ENCODE measurements at places on chromosomes 16 and 17. TPM values are rescaled to one million over a fixed set of nuclear protein-coding genes. Genes with fewer than 3 reads are reported as not detected.
A peak's percentile ranks its signal among the peaks of the same experiment; 100 is the strongest.

RAMP2 gene
- 32.3 TPM for total RNA-seq

ACSM2A gene
- total RNA-seq: not detected

DNA sequence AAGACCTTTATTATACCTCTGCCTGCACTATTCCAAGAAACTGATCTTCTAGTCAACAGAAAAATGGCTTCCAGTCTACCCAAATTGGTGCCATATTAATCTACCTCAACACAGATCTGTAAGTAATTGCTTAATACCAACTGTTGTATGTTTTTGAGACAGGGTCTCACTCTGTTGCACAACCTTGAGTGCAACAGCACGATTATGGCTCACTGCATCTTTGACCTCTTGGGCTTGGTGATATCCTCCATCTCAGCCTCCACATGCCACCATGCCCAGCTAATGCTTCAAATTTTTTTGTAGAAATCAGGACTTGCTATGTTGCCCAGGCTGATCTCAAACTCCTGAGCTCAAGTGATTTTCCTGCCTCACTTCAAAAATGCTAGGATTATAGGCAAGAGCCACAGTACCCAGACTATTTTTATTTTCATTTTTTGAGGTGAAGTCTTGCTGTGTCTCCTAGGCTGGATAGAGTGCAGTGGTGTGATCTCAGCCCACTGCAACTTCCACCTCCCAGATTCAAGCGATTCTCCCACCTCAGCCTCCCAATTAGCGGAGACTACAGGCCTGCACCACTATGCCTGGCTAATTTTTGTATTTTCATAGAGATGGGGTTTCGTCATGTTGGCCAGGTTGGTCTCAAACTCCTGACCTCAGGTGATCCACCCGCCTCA is 14.4 kb downstream of the NUFIP2 start:
- no peaks in the 10 kb centered on the region for H3K27me3 ChIP-seq
- H3K4me3 ChIP-seq: no peak overlapping the region
- no peak overlapping the region for H3K27ac ChIP-seq
- DNase-seq: no peak

DNA sequence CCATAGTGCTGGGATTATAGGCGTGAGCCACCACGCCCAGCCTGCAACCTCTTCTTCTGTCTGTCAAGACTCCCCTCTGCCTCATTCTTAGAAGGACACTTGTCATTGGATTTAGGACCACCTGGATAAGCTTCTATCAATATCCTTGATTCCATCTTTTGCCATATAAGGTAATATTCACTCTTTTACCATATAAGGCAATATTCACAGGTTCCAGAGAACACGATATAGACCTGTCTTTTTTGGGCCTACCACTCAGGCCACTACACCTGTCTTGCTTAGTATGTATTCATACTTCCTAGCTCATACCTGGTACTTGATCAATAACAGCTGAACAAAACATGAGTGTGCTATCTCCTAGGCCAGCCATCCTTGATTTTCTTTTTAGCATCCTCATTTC is 149.2 kb upstream of the TOX3 start:
- H3K27ac ChIP-seq: no peak overlapping the region
- H3K36me3 ChIP-seq: no peaks in the 10 kb centered on the region
- no peak overlapping the region for H3K4me3 ChIP-seq
- H3K27me3 ChIP-seq: no peaks in the 10 kb centered on the region
- no peaks in the 10 kb centered on the region for H3K4me1 ChIP-seq

DNA sequence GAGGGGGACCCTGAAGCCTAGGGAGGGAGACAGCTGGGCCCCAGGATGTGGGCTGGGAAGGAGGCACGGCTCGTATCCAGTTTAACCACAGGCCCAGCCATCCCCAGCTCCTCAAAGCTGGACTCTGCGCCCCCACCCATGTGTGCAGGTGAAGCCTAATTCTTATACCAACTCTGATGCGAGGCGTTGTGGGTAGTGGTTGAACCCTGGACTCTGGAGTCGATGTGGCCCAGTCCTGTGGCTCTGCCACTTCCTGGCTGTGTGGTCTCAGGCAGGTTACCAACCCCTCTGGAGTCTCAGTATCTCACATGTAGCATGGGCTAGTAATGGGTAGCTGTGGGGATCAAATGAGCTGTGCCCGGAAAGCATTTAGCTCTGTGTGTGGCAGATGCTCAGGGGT is 60.4 kb upstream of the TOB1 start:
- H3K4me1 ChIP-seq: peaks cover 10% of the 10 kb centered on the region
- no peaks in the 10 kb centered on the region for H3K27me3 ChIP-seq
- H3K27ac ChIP-seq: no peak overlapping the region
- DNase-seq: no peak

GRCh38 chr17:2935632-2936031 is 127.8 kb downstream of the OR1D5 start:
- H3K36me3 ChIP-seq: no peaks in the 10 kb centered on the region
- H3K4me1 ChIP-seq: peaks cover 6% of the 10 kb centered on the region
- H3K27ac ChIP-seq: no peak overlapping the region

- no peak overlapping the region for H3K4me3 ChIP-seq
- H3K4me1 ChIP-seq: no peaks in the 10 kb centered on the region
- DNase-seq: no peak
Observed at GRCh38 chr17:39533891-39534290, 72.6 kb downstream of the CDK12 start.

DHRS7C gene
- total RNA-seq: not detected

DNA sequence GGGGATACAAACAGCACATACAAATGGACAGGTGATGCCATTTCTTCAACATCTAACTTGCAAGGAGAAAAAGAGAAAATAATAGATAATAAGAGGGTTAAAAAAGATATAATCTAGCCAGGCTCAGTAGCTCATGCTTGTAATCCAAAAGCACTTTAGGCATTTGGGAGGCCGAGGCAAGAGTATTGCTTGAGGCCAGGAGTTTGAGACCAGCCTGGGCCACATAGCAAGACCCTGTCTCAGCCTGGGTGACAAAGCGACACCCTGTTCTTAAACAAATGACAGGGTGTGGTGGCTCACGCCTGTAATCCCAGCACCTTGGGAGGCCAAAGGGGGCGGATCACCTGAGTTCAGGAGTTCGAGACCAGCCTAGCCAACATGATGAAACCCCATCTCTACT is 19.3 kb downstream of the C16orf87 start:
- no peak for DNase-seq
- no peaks in the 10 kb centered on the region for H3K27me3 ChIP-seq
- no peak overlapping the region for H3K27ac ChIP-seq
- no peak overlapping the region for H3K4me3 ChIP-seq

DNA sequence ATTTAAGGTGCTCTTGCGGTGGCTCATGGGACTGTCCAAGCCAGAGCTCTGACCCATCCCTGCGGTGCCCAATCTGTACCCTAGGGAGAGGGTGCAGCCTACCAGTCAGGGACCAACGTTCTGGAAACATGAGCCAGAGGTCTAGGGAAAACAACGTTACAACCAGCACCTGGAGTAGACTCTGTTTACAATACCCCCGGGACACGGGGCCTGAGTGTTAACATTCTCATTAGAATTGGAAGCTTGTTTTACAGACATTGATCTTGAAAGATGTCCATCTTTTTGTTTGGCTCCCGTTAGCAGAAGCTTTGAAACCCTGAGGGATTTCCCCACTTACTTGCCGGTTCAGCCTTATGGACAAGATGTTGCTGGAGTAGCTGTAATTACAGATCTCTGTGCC is 6.9 kb downstream of the WIPI1 start:
- peaks cover 2% of the 10 kb centered on the region for H3K4me1 ChIP-seq
- H3K4me3 ChIP-seq: no peak overlapping the region
- no peak for DNase-seq
- peaks cover 30% of the 10 kb centered on the region for H3K36me3 ChIP-seq

GRCh38 chr17:5781236-5781927 is 197.1 kb upstream of the NLRP1 start:
- H3K4me1 ChIP-seq: no peaks in the 10 kb centered on the region
- no peak overlapping the region for H3K4me3 ChIP-seq
- H3K36me3 ChIP-seq: no peaks in the 10 kb centered on the region
- no peak overlapping the region for H3K27ac ChIP-seq
- no peaks in the 10 kb centered on the region for H3K27me3 ChIP-seq

DNA sequence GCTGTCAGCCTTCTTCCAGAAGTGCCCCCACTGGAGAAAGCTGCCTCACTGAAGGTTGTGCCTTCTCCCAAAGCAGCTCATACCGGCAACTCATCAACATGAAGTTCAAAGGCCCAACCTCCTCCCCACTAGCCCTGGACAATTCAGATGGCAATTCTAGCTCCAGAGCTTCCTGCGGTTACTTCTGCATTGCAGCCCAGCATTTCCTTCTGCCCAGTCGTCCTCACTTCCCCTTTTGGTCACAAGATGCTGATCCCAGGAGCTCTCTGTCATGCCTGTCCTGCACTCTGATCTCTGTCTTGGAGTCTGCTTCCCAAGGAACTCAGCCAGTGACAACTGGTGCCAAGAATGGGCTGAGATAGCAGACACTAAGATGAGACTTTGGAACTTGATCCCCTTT is 178.2 kb upstream of the SOX9 start:
- no peaks in the 10 kb centered on the region for H3K4me1 ChIP-seq
- no peak overlapping the region for H3K4me3 ChIP-seq
- H3K36me3 ChIP-seq: no peaks in the 10 kb centered on the region

- H3K36me3 ChIP-seq: no peaks in the 10 kb centered on the region
- H3K27me3 ChIP-seq: no peaks in the 10 kb centered on the region
- H3K4me1 ChIP-seq: peaks cover 64% of the 10 kb centered on the region
- no peak for DNase-seq
- no peak overlapping the region for H3K27ac ChIP-seq
Observed at GRCh38 chr16:24753000-24753399, 23.5 kb downstream of the TNRC6A start.

- H3K4me1 ChIP-seq: peaks cover 14% of the 10 kb centered on the region
- no peak overlapping the region for H3K27ac ChIP-seq
- DNase-seq: no peak
Observed at GRCh38 chr17:76147211-76148014, 6.4 kb upstream of the FOXJ1 start.

KRT33A gene
- not detected for total RNA-seq

DNA sequence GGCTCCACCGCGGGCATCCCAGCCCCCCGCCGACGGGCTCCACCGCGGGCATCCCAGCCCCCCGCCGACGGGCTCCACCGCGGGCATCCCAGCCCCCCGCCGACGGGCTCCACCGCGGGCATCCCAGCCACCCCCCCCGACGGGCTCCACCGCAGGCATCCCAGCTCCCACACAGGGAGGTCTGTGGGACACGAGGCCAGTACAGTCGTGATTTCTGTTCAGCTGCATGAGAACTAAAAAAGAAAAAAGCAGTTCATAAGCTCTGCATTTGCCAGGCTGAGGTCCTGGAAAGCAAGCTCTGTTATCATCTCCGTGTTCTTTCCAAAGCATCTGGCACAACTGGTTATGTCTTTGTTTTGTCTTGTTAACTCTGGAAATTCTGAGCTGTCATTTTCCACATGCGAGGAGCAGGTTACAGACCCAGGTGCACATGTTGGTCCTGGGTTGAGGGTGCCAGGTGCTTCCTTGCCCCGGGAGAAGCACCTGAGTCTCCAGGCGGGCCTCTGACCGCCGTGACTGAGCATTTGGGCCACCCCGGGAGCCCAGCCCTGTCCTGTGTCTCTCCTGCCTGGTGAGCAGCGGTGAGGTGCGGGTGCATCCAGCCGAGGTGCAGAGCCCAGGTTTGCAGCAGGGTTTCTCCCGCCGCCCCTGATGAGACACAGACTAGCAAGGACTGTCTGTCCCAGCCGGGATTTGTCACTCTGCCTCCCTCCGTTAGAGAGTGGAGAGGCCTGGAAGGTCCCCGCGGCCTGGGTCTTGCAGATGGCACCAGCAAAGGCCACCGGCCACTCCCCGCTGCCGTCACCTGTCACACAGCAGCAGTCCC is 9.9 kb upstream of the WFIKKN1 start:
- H3K27me3 ChIP-seq: no peaks in the 10 kb centered on the region
- H3K27ac ChIP-seq: no peak overlapping the region
- DNase-seq: no peak
- peaks cover 2% of the 10 kb centered on the region for H3K36me3 ChIP-seq

ULK2 gene
- 24.8 TPM for total RNA-seq

DNA sequence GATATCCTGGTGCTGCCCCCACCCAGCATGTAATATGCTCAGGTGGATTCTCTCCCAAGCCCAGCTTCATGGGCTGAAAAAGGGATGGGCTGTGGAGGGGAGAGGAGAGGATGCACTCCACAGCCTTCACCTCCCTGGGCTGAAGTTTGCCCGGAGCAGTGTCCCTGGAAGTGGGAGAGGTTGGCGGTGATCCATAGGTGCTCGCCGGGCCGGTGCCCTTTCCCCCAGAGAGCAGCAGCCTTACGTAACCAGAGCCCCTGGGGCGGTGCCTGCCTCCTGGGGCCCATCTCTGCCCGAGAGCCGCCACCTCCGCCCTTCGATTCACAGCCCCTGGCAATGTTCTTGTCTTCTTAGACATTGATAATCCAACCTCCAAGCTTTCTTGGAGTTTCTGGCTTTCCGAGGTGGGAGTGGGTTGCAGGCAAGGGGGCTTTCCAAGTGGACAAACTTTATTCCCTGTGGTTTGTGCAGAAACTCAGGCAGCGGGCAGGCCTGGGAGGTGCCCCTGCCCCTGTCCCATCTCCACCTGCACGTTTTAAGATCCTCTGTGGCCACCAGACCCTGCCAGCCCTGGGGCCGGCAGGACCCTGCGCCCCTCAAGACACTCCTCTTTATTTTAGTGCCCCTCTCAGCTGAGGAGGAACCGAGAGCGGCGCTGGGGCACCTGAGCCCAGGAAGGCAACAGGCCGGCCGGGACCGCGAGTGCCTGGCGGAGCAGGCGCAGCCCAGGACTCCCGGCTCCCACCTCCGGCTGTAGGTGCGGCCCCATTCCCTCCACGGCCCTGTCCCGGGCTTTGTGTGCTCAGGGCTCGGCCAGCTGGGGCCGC is 3.1 kb upstream of the WDR90 start:
- H3K27ac ChIP-seq: no peak overlapping the region
- H3K4me1 ChIP-seq: peaks cover 40% of the 10 kb centered on the region

GRCh38 chr17:34379868-34380267 is 16.8 kb upstream of the CCL1 start:
- no peaks in the 10 kb centered on the region for H3K36me3 ChIP-seq
- no peak for DNase-seq
- H3K27ac ChIP-seq: no peak overlapping the region
- H3K4me1 ChIP-seq: no peaks in the 10 kb centered on the region
- no peaks in the 10 kb centered on the region for H3K27me3 ChIP-seq

ZSCAN10 gene
- total RNA-seq: not detected

KPNA2 gene
- total RNA-seq: 11.9 TPM

CA7 gene
- not detected for total RNA-seq

ADCY9 gene
- total RNA-seq: 44.1 TPM

- no peaks in the 10 kb centered on the region for H3K36me3 ChIP-seq
- H3K27ac ChIP-seq: no peak overlapping the region
Observed at GRCh38 chr16:450785-451512, 25.5 kb downstream of the RAB11FIP3 start.

- no peak for DNase-seq
- no peaks in the 10 kb centered on the region for H3K27me3 ChIP-seq
- H3K27ac ChIP-seq: peak overlapping the region; percentile 58
- no peak overlapping the region for H3K4me3 ChIP-seq
- H3K36me3 ChIP-seq: no peaks in the 10 kb centered on the region
Observed at GRCh38 chr16:70432356-70432722, 6.6 kb downstream of the ST3GAL2 start.

MSL1 gene
- 69.3 TPM for total RNA-seq

GRCh38 chr16:57809276-57810196 is 7.2 kb upstream of the KIFC3 start:
- no peak overlapping the region for H3K27ac ChIP-seq
- no peaks in the 10 kb centered on the region for H3K27me3 ChIP-seq
- H3K4me3 ChIP-seq: no peak overlapping the region
- H3K36me3 ChIP-seq: no peaks in the 10 kb centered on the region
- H3K4me1 ChIP-seq: peaks cover 4% of the 10 kb centered on the region
- DNase-seq: no peak

GRCh38 chr17:74763565-74764387 is 12.4 kb downstream of the NAT9 start:
- no peak overlapping the region for H3K27ac ChIP-seq
- H3K4me1 ChIP-seq: peaks cover 40% of the 10 kb centered on the region
- no peak for DNase-seq
- no peaks in the 10 kb centered on the region for H3K27me3 ChIP-seq
- no peak overlapping the region for H3K4me3 ChIP-seq

DDX28 gene
- 5.8 TPM for total RNA-seq

Data from thoracic aorta (tissue), 2 donors.